ENCODE measurements at places on chromosomes 13 and 19.

- no peak for DNase-seq
Observed at GRCh38 chr13:18212873-18213272, 968.8 kb downstream of the TUBA3C start.

DNA sequence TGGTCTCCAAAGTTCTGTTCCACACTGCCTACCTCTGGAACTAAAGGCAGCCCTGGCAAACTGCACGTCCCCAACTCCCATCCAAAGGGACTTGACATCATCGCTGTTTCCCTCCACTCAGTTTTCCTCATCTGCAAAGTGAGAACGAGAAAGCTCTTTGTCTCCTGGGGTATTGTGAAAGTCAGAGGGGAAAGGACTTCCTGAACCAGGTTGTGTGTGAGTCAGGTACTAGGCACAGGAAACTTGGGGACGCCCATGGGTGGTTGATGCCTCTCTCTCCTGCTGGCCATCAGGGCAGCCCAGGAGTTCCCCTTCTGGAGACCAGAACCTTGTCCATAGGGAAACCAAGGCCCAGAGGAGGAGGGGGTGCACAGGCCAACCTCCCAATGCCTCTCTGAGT lies 4.7 kb downstream of the CRLF1 start:
- no peak for DNase-seq

DNA sequence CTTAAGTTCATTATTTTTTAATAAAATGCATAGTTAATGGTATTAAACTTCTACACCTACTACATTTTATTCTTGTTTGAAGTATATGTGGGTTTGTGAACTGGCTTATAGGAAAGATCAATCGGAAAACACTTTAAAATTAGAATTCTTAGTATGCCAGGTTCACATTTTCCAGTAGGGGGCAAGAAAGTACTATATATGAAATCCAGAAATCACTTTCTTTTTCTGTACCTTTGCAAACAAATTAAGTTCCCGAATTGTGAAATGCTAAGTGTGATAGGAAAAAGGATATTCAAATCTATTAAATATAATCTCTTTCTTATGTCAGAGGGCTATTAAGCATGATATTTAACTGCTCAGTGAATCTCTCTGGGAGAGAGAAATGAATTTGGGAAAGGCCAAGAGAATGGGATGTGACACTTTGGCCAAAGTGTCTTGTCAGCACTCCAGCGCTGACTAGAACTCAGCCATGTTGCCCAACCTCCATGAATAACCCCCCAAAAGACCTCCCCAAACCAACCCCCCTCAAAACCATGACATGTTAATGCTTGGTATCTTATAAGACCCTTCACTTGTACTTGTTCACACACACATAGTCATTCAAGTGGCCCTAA lies 122.6 kb upstream of the SLC10A2 start:
- no peak for DNase-seq

- no peak for DNase-seq
Observed at GRCh38 chr19:42242069-42242511, 312 bp downstream of the GSK3A start.

- DNase-seq = no peak
Observed at GRCh38 chr13:75384879-75385707, 96.9 kb downstream of the TBC1D4 start.

DNA sequence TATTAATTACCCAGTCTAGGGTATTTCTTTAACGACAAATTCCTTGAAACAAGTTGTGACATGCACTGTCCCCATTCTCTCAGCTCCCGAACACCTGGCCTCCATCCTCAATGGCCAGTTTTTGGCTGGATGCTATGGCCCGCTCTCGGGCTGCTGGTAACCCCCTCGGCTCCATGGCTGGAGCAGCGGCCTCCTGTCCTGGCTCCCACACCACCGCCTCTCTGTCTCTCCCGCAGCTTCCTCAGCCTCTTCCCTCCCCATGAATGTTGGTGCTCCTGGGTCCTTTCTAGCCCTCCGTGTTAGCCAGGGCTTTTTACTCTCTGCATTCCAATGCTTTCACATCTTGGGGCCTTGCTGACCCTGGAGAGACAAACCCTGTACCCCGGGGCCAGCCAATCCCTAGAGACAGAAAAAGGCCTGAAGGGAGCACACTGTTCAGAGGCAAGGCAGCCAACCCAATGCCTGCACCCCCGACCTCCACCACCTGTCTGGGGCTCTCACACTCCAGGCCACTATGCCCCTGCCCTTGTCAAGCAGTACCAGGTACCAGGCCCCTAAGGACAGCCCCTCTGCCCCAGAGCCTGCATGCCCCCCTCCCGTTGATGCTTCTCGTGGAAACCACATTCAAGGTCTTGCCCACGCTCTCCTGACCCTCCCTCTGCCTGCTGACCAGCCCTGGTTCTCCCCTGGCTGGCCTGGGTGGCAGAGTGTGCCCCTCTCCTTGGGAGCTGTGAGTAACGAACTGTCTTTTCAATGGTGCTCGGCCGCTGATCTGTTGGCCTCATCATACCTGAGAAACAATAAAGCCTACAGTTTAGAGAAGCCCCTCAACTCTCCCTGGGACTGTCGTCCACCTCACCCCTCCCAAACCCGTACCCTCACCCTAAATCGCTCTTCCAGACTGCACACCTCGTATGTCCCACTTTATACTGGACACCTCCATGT lies 86.9 kb upstream of the GPR183 start:
- no peak for DNase-seq

GRCh38 chr19:18415178-18415867 lies 3.9 kb upstream of the SSBP4 start:
- DNase-seq = no peak

DNA sequence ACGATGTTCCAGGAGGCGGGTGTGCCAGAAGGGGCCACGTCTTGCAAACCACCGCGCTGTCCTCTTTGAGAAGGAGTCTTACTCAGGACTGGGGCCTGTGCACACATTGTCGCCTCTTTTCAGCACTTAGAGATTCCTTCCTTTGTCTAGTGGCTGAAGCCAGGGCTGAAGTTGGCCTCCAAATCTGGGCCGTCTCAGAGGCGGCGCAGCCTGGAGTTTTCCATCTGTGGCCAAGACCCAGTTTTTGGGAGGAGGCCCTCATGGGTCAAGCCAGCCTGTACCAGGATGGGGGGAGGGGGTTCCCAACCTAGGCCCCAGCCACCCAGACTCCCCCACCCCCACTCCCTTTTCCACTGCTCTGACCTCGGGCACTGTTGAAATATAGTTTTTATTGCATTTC lies 11.8 kb downstream of the ANO8 start:
- DNase-seq = no peak

GRCh38 chr19:19563348-19563848 lies 25.3 kb downstream of the CILP2 start:
- no peak for DNase-seq

DNA sequence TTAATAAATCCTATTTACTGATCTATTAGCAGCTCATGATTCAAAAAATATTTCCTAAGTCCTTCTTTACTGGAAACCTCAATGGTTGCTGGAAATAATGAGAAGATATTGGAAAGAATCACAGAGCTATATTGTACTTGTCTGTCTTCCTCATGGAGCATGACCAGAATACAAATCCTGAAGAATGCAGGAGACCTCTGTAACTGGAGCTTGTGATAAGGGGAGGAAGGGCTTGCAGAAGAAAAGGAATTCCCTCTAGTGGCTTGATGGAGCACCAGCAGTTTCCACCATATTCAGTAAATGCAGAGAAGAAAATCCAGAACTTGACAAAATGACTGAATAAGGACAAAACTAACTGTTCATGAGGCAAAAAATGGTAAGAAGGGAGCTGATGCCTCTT lies 1333.1 kb downstream of the EFNB2 start:
- peak; percentile 4 for DNase-seq

DNA sequence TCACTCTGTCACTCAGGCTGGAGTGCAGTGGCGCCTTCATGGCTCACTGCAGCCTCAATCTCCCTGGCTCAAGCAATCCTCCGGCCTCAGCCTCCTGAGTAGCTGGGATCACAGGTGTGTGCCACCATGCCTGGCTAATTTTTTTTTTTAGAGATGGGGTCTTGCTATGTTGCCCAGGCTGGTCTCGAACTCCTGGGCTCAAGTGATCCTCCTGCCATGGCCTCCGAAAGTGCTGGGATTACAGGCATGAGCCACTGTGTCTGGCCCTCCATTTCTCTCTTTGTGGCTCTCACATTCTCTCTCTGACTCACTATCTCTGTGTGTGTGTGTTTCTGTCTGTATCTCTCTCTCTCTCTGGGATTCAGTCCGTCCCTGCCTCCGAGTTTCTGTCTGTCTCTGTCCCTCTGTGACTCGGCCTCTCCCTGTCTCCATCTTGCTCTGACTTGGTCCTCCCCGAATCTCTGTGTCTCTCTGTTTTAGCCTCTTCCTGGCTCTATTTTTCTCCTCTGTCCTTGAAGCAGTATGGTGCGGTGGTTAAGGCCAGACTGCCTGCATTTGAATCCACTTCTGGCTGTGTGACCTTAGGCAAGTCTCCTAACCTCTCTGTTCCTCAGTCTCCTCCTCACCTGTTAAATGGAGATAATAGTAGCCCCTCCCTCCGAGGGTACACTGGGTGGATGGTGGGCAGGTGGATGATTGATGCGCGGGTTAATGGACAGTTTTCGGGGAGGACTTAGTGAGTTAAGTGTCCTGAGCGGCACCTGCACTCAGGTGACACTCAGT lies 11.0 kb downstream of the MEIS3 start:
- DNase-seq = no peak

GRCh38 chr13:40758811-40759210 lies 12.2 kb downstream of the MRPS31 start:
- no peak for DNase-seq

- DNase-seq = no peak
Observed at GRCh38 chr13:109998684-109999533, 212.5 kb upstream of the IRS2 start.

DNA sequence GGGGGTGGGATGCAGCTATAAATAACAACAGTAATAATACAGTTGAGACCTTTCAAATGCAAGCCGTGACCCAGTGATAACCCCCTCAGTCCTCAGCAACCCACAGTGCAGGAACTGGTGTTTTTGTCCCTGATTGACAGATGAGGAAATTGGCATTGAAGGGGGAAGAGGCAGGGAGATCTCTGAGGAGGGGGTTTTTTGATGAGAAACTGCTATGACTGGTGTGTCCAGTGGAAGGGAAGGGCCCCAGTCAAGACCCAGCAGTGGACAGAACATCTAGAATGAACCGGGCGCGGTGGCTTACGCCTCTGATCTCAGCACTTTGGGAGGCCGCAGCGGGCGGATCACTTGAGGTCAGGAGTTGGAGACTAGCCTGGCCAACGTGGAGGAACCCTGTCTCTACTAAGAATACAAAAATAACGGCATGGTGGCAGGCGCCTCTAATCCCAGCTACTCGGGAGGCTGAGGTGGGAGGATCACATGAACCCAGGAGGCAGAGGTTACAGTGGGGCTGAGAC lies 1.9 kb downstream of the MAP1S start:
- no peak for DNase-seq

DNA sequence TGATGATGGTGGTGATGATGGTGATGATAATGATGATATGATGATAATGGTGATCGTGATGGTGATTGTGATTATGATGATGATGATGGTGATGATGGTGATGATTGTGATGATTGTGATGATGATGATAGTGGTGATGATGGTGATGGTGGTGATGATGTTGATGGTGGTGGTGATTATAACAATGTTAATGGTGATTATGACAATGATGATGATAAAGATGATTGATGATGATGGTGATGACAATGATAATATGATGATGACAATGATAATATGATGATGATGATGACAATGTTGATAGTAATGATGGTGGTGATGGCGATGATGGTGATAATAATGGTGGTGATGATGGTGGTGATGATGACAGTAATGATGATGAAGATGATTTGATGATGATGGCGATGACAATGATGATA lies 34.1 kb upstream of the ZNF536 start:
- no peak for DNase-seq

GRCh38 chr13:24910502-24911132 lies 146.6 kb downstream of the RNF17 start:
- DNase-seq = no peak

DNA sequence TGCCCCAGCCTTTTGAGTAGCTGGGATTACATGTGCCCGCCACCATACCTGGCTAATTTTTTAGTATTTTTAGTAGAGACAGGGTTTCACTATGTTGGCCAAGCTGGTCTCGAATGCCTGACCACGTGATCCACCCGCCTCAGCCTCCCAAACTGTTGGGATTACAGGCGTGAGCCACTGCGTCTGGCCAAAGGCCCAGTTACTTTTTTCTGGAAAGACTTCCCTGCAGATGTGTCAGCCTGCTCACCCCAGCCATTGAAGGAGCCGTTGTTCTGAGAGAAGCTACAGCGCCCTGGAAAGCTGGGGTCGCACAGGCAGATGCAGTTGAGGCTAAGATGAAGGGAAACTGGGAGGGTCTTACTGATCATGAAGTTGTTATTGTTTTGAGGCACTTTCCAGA lies 7.9 kb upstream of the ZNF626 start:
- no peak for DNase-seq

GRCh38 chr13:78160793-78161192 lies 242.2 kb upstream of the EDNRB start:
- DNase-seq = no peak

- DNase-seq = no peak
Observed at GRCh38 chr19:38145623-38146022, 78.4 kb downstream of the DPF1 start.

GRCh38 chr13:32878163-32878562 lies 138.1 kb upstream of the KL start:
- DNase-seq = no peak

- no peak for DNase-seq
Observed at GRCh38 chr19:35177377-35178274, 23.1 kb downstream of the FXYD5 start.

GRCh38 chr13:30744681-30745077 lies 9.3 kb downstream of the ALOX5AP start:
- no peak for DNase-seq

DNA sequence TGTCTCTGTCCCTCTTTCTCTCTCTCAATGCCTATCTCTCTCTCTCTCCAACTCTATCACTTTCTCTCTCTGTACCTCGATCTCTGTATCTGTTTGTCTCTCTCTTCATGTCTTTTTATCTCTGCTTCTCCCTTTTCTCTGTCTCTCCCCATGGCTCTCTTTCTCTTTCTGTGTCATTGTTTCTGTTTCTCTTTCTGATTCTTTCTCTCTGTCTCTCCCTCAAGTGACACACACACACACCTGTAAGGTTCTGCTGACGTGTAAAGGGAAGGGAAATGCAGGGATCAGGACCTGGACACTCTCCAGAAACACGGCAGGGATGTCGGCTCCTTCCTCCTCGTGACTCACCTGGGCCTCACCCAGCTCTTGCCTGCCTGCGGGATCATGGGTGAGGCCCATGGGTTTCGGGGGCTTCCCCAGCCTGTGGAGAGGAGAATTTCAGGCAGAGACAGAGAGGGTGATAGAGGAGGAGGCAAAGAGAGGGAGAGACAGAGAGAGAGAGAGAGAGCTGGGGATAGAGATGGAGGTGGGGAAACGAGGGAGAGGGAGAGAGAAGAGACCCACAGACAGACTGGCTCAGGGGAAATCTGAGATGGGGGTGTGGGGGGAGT lies 5.4 kb upstream of the PLAUR start:
- DNase-seq = no peak

Measured in CD4-positive, alpha-beta T cell (primary cell).